Kidney tubule cell (primary cell): ENCODE measurements at places on chromosomes 1 and 21.

- peak; percentile 72 for DNase-seq
These were observed 483 bp downstream of the UBQLN4 start for GRCh38 chr1:156052862-156053767.

DNA sequence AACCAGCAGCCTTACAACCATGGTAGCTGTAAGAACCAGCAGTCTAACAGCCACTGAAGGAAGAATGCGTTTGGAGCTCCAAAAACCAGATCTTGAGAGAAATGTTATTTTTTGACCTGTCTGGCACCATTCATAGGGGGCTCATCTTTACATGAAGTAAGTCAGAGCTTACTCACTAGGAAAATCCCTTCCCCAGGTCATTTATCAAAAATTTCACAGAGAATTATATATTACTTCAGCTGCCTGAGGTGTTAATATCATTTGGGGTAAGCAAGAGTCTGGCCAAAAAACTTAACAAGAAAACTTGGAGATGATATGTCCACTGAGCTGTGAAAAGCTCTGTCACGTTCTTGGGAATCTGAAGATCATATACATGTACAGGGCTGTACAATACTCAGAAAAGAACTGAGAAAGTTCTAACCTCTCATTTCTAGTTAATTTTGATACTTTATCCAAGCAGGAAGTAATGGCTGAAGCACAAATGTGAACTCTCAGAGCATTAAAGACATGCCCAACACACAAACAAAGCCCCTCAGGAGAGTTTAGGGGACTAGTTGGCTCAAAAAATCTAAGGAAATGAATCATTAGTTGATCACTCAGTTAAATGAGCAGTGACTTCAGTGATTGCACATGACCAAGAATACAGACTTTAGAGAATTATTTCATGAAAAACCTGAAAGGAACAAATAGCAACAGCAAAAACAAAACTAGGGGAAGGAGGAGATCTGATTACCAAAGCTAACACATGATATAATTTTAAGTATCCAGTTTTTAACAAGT is 681.1 kb downstream of the LTN1 start:
- peak; percentile 71 for DNase-seq

- no peak for DNase-seq
These were observed 90.6 kb upstream of the CD1D start for GRCh38 chr1:158089925-158090637.

DNA sequence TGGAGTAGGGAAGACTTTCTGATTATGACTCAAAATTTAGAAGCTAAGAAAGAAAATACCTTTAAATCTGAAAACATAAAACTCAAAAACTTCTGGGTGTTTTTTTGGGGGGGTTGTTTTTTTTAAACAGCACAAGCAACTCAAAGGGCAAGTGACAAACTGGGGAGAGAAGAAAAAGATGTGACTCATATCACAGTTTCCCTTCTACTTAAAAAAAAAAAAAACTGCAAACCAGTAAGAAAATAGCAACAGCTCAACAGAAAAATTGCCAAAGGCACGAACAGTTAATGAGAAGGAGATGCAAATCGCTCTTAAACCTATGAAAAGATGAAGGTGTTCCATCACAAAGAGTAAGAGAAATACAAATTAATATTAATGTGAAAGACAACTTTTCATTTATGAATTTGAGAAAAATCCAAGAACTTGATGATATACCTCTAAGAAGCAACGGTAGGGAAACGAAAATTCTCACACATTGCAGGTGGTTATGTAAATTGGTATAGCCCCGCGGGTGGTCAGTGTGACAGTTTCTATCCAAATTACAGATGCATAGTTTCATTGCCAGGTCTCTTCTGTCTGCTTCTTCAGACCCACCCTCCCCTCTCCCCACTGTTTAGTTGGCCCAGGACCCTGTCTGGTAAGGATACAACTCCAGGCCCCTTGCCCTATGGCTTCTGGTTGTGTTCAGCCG is 9.0 kb downstream of the IFNAR2 start:
- DNase-seq, result no peak

- peak; percentile 86 for DNase-seq
These were observed 996 bp upstream of the SH3BGRL3 start for GRCh38 chr1:26278724-26279455.

DNA sequence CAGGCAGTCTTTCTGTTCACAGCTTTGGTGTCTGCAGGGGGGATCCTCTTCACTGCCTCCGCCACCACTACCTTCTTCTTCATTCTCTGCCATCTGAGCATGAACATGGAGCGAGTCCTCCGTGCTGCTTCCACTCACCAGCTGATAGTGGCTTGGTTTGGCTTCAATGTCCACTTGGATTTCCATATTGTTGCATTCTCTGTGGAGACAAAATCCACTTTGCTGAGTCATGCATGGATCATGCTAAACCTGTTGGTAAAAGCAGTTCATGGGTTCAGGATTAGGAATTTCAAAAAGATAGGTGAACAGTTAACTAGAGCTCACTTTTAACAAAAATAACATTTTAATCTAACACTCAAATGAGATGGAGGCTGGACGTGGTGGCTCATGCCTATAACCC is 27.5 kb downstream of the RNF19B start:
- DNase-seq, result peak; percentile 51

GRCh38 chr21:16978309-16978895 is 534.4 kb upstream of the CXADR start:
- DNase-seq, result no peak

GRCh38 chr1:151803164-151803563 is 2.1 kb downstream of the LINGO4 start:
- DNase-seq, result no peak

DNA sequence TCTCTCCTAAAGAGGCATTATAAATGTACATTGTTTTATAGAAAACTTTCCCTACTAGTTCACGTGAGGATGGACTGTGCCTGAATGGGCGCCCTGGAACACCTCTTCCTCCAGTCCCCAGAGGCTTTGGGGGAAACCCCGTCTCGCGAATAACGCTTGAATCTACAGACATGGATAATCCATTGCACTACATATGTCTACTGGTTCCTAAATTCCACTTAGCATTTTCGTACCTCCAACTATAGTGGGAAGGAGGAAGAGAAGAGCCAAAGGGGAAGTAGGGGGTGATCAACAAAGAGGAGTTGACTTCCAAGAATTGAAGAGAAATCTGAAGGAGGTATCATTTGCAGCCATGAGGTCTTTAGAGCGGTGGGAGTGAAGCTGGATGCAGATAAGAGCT is 11.1 kb downstream of the BARHL2 start:
- no peak for DNase-seq

DNA sequence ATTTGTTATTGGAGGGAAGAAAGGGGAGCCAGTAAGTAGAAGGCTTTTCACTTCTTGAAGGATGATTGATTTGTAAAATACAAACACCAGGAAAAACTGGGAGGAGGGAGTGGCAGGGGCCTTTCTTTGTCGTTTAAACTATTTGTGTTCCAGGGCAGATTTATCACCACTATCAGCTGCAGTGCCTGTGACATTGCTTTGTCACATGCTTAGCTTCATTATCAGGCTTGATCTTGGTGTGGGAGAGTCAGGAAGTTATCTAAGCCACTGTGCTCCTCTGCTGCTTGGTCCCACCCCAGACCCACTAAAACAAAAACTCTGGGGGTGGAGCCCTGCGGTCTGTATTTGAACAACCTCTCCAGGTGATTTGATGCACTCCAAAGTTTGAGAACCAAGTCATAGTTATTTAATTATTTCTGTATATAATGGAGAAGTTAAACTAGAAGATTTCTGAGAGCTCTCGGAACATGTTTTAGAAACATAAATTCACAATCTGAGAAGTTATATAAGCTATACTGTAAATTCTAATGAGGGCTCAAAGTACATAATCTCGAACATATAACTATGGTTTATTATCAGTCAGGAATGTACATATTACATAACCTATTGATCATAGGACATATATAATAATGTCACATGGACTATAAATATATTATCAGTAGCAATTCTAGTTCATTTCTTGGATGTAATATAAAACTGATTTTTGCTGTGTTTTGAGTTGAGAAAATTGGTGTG is 87.9 kb downstream of the CDC14A start:
- DNase-seq, result no peak

DNA sequence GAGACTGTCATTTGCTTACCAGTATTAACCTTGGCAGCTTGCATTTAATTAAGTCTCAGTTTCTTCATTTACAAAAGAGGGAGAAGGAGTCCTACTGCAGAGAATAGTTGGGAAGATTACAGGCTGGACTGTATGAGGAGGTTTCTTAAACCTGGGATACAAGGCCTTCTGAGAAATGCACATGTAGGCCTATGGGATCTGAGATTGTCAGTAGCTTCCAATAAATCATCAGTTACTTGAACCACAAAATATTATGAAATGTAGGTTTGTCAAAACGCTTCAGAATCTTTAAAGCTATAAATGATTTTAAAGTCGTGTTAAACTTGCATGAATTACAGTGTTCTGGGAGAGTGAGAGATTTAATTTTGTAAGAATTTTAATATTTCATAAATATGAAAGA is 69.6 kb downstream of the NRIP1 start:
- DNase-seq, result no peak

GRCh38 chr1:35507947-35508346 is 49.3 kb downstream of the KIAA0319L start:
- DNase-seq, result no peak

- peak; percentile 6 for DNase-seq
These were observed 195.2 kb downstream of the RHOU start for GRCh38 chr1:228930479-228930957.

DNA sequence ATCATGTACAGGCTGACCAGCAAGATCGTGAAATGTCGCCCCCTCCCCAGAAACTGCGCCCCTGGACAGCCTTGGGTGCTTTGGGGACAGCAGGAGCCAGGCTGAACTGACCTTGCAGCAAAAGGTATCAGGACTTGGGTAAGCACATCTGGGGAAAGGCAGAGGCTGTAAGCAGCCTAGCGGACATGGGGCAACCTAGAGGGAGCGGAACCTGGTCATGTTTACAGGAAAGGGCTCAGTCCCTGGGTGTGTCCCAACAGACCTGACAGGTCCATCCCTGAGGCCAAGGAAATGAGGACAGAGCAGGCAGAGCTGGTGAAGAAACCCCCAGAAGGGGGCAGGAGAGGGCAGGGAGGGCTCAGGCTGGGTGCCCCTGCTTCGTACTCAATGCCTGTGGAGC is 3.1 kb upstream of the S100A8 start:
- no peak for DNase-seq

DNA sequence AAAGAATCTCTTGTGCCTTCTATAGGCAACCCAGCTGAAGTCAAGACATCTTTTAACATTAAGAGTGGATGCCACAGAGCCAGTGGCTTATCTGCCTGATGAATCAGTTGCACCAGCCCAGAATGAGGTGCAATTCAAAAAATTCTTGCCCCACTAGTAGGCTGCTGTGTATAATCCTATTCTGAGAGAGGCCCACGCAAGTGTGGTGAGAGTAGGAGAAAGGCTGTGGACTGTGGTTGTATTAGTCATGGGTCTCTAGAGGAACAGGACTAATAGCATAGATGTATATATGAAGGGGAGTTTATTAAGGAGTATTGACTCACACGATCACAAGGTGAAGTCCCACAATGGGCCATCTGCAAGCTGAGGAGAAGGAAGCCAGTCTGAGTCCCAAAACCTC is 216.4 kb downstream of the LTN1 start:
- peak; percentile 85 for DNase-seq

DNA sequence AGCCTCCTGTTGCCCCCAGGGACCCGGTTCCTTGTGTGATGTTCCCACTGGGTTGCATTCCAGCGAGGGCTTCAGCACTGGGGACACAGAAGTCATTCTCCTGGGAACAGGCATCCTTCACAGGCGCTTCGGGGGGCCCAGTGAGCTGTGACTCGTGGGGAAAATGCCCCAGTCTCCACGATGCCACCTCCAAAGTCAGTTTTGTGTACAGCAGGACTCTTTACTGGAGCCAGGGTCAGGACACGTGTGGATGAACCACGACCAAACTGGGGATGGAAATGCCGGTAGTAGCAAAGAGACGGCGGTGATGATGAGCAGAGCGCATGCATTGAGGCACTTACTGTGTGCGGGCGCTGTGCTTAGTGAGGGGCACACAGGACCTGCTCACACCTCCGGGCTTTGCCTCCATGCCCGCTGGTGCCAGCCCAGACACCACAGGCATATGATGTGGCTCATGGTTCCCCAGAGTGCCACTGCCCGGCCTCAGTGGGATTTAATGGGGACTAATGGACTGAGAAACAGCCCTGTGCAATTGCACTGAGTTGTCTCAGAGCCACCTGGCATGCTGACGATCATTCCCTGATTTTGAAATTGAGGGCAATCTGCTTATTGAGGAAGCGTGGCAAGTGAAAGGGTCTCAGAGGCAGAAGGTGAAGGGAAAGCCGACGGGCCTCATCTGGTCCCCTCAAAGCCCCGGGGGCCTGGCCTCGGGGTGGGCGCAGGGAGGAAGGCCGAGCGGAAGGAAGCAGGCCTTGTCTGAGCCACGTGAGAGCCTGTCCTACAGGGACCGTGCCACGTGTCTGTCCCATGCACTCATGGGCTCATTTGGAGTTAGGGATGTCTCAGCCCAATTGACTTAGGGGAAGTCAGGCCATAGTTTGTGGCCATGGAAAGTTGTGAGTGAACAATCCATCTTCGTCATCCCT is 91.4 kb downstream of the PDE9A start:
- no peak for DNase-seq

GRCh38 chr1:246324711-246325110 is 182.4 kb downstream of the SMYD3 start:
- peak; percentile 66 for DNase-seq

DNA sequence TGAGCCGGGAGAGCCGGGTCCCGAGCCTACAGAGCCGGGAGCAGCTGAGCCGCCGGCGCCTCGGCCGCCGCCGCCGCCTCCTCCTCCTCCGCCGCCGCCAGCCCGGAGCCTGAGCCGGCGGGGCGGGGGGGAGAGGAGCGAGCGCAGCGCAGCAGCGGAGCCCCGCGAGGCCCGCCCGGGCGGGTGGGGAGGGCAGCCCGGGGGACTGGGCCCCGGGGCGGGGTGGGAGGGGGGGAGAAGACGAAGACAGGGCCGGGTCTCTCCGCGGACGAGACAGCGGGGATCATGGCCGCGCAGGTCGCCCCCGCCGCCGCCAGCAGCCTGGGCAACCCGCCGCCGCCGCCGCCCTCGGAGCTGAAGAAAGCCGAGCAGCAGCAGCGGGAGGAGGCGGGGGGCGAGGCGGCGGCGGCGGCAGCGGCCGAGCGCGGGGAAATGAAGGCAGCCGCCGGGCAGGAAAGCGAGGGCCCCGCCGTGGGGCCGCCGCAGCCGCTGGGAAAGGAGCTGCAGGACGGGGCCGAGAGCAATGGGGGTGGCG is 371 bp downstream of the ARID1A start:
- DNase-seq, result no peak

GRCh38 chr1:159925719-159926078 is 392 bp upstream of the TAGLN2 start:
- peak; percentile 79 for DNase-seq

DNA sequence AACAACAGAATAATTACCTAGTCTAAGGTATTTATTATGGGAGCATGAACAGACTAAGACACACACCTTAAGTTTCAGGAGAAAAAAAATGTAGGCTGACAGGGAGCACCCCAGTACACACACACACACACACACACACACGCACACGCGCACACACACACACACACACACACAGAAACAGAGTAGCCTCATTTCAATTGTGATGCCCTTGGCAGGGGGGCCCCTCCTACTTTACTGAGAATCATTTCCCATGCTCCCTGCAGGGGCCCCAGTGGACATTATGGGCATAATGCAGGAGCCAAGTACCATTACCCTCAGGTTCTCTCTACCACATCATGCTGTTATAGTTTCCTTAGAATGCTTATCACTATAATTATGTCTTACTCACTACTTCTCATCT is 104.9 kb downstream of the CDC7 start:
- DNase-seq, result no peak

GRCh38 chr1:103362348-103363007 is 163.0 kb upstream of the RNPC3 start:
- no peak for DNase-seq

GRCh38 chr1:169053196-169053595 is 53.3 kb upstream of the ATP1B1 start:
- DNase-seq, result no peak
